ENCODE measurements at places on chromosomes 4 and X. TPM values are rescaled to one million over a fixed set of nuclear protein-coding genes. Genes with fewer than 3 reads are reported as not detected.

Gene BRS3
- not detected for total RNA-seq

Gene LIAS
- total RNA-seq, result 12.5 TPM

Gene TMSB15B
- 17.0 TPM for total RNA-seq

Gene LDB2
- total RNA-seq, result not detected

Gene SPP1
- 130 TPM for total RNA-seq

Gene ADH6
- not detected for total RNA-seq

Gene GALNTL6
- not detected for total RNA-seq

Gene MAGEE2
- not detected for total RNA-seq

Gene PAGE1
- not detected for total RNA-seq

Gene CDS1
- total RNA-seq, result 3.0 TPM

Gene RNF150
- 4.9 TPM for total RNA-seq

Gene SLC9B2
- 15.0 TPM for total RNA-seq

- DNase-seq, result no peak
Observed at GRCh38 chr4:152655272-152656129, 24.3 kb downstream of the TMEM154 start.

DNA sequence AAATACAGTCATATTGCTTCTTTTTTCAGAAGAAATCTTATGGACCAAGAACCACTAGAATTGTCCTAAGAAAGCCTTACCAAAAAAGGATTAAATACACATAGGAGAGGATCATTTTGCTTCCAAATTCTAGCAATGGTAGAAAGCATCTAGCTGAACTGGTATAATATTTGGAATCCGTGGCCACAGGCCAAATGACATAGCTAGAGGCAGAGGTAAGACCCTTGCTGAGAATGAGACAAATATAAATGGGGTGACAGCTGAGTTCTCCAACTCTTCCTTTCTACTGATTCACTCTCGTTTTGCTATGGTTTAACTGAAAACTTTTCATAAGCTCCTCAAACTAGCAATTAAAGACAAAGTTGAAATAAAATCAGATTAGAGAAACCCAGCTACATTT lies 150.0 kb downstream of the TTC29 start:
- DNase-seq, result no peak

GRCh38 chrX:16606142-16606720 lies 43.7 kb upstream of the S100G start:
- peak; percentile 71 for DNase-seq

- no peak for DNase-seq
Observed at GRCh38 chrX:41110801-41111625, 25.8 kb downstream of the USP9X start.

- DNase-seq, result no peak
Observed at GRCh38 chrX:103794119-103794518, 17.5 kb downstream of the PLP1 start.

DNA sequence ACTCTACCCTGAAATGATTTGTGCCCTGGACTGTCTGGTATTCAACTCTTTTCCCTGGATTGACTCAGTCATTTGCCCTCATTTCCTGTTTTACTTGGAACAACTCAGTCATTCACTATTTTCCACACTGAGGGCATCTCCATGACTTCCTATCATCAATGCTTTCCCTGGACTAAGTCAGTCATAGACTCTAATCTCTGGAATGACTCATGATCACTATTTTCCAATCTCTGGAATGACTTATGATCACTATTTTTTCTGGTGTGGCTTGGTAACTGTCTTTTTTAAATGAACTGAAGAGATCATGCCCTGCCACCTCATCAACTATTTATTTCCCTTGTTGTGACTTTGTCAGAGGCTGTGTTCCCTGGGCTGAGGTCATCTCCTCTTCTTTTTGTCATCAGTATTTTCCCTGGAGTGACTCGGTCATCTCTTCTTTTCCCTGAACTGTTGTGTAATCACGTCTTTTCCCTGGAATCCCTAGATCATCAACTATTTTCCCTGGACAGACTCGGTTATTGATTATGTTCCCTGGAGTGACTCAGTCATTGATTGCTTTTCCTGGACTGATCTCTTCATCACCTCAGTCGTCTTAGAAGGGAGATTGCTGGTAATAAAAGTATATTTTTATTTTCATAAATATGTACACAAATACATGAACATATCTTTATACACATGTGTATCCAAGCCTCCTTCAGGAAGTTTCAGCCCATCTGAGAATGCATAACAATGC lies 327.1 kb upstream of the VCX start:
- DNase-seq, result peak; percentile 17

- DNase-seq, result no peak
Observed at GRCh38 chr4:79764120-79764519, 308.9 kb downstream of the ANTXR2 start.

DNA sequence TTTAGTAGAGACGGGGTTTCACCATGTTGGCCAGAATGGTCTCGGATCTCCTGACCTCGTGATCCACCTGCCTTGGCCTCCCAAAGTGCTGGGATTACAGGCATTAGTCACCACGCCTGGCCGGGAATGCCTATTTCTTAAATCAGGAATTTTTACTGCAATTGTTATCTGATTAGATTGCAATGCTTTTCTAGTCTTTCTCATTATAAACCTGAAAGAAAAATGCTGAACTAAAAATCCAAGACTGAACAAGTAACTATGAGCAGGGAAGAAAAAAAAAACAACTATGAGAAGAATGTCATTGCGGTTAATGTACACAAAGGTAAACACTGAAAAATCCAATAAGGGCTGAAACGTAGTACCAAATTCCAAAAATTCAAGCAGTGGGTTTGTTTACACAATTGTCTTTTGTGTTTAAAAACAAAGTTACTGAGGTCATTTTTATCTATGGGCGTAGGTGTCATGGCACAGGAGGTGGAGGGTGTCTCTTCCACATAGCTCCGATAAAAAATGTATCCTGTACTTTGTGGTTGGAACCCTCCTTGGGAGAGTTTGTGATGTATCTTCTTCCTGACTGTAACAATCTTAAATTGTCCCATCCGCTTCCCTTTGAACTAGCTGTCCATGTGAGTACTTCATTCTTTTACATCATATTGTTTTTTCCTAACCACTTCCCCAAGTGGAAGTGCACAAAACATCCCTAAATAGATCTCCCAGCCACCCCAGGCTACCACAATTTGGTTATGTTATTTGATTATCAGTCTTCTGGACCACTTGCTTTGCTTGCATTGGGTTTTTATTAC lies 11.1 kb upstream of the TMEM156 start:
- DNase-seq, result peak; percentile 88

DNA sequence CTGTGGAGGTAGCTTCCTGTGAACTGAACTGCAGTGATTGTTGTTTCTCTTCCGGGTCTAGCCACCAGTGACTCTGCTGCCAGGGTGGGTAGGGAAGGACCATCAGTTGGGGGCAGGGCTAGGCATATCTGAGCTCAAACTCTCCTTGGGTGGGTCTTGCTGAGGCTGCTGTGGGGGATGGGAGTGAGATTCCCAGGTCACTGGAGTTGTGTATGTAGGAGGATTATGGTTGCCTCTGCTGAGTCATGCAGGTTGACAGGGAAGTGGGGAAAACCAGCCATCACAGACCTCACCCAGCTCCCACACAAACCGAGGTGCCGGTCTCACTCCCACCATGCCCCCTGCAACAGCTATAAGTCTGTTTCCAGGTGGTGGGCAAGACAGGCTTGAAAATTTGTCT lies 1937.8 kb downstream of the PCDH7 start:
- no peak for DNase-seq

DNA sequence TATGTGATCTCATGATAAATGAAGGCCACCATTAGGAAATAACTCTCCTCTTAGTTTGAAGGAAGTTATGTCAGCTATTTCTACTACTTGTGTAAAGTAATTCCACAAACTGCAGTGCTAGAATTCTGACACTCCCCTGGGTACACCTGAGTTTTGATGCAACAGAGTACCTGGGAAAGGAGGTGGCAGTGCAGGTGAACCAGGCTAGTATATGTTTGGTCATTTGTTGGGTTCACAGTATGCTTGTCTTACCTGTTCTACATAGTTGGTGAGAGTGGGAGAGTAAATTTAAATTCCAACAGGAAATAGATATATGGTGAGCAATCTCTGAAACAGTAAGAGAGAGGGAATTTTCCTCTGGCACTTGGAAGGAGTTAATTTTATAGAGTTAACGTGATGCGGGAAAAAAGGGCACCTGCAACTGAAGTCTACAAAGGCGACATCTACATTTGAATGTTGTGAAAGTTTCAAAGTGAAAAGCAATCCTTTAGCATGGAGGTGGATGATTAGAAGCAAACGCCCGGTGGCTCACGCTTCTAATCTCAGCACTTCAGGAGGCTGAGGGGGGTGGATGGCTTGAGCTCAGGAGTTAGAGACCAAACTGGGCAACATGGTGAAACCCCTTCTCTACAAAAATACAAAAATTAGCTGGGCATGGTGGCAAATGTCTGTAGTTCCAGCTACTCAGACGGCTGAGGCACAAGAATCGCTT lies 8.3 kb upstream of the SLC10A6 start:
- DNase-seq, result no peak

DNA sequence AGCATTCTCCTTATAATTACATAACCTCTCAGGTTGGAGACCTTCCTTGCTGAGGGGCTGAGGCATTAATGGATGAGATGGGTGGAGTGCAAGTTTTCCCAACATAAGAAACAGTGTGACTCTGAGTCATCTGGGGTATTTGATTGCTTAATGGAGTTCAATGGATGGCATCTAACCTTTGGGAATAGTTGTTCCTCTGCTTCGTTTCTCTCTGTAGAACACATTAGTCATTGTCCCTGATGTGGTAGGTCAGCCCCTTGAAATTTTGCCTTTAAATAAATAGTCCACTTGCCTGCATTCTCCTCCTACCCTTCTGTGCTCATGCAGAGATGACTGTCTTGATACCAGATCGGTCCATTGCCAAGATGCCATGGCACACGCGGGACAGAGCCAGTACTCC lies 38.6 kb downstream of the SLITRK2 start:
- no peak for DNase-seq

DNA sequence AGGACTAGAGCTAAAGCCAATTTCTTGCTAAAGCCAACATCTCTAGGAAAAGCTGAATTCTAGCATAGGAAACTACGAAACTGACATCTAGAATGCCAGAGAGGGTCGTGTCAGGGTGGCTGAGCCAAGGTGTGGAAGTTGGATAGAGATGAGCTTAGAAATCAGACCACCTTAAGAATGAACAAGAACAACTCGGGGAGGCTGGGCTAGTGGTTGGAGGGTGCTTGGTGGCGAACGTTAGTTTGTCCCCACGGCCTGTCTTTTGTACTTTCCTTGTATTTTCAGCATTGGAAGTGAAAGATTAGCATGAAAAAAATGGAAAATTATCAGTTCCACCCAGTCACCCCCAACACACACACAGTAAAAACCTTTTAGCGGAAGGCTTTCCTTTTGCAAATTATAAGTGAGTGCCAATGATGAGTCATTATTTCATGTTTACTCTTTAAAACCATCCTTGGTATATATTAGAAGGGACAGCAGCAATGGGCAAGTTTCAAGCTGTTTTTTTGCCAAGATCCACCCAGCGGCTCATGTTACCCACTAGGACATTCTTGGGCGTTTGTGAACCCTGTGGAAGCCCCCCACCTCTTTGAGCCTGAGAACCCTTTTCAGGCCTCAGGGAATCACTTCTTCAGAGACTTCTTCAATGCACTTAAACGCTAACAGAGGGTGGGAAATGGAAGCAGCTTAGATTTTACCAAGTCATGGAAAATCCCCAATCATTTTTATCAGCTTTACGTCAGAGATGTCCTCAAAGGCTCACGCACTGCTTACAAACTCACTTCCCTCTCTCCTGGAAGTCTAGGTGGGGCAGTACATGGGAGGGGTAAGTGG lies 4.9 kb upstream of the PPEF1 start:
- DNase-seq, result peak; percentile 69

DNA sequence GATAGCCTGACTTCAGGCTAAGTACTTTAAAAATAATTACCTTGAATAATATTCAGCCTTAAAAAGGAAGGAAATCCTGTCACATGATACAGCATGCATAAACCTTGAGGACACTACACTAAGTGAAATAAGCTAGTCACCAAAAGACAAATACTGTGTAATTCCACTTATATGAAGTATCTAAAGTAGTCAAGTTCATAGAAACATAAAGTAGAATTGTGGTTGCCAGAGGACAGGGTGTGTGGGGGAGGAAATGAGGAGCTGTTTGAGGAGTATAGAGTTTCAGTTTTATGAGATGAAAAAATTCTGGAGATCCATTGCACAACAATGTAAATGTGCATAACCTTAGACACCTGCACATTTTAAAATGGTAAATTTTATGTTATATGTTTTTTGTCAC lies 5.6 kb upstream of the STPG2 start:
- DNase-seq, result no peak

DNA sequence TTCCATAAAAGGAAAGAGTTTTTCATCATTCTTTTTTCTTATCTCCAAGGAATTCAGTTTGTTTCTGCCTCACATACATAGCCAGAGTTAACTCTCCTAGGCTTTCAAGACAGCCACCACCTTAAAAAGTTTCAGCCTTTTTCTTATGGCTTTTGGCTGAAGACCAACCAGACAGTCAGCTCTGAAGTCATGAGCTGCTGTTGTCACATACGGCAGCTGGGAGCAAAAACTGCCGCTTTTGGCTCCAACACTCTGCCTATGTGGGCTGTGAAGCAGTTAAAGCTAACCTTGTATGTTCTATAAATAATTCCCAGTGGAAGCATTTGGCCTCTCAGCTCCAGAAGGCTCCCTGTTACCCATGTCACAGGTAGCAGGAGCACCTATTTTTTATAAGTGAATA lies 104.1 kb downstream of the KLHL4 start:
- peak; percentile 0 for DNase-seq

GRCh38 chr4:79390890-79391289 lies 17.1 kb downstream of the GK2 start:
- DNase-seq, result no peak

DNA sequence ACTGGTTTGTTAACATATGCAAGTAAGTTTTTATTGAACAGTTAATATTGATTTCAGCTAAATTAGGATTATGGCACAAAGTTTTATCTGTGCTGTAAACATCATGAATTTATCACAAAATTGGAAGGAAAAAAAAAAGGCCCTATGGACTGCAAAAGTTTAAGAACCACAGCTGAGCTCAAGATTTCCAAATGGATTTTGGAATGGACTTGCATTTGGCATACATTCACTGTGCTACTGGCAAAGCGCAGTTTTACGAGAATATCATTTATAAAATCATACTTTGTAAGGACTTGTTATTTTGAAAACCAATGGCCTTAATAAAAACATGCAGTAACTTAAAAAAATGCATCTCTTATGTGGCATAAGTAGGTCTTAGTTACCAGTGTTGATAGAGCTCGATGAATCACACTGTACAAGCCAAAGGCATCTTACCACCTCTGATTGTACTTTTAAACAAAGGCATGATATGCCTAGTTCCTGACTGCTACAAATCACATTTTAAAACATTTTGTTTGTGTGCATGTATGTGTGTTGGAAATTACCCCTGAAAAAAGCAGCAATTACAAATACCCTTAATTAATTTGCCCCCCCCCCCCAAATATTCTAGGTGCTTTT lies 58.6 kb downstream of the TAB3 start:
- DNase-seq, result no peak

Measured in A172 (cell line).